Spinal cord (tissue), 10 donors: ENCODE measurements at places on chromosomes 7 and 10. TPM values are rescaled to one million over a fixed set of nuclear protein-coding genes. Genes with fewer than 3 reads are reported as not detected.

The UPP1 gene
- 85.6 TPM for polyA plus RNA-seq

The CUEDC2 gene
- polyA plus RNA-seq, result 168 TPM

The SLC35B4 gene
- 23.6 TPM for polyA plus RNA-seq

The RHOBTB1 gene
- 19.8 TPM for polyA plus RNA-seq

The LRRC17 gene
- polyA plus RNA-seq, result 67.6 TPM

The WDR86 gene
- 54.5 TPM for polyA plus RNA-seq

The CPA1 gene
- polyA plus RNA-seq, result 0.49 TPM

The SAMD9L gene
- polyA plus RNA-seq, result 6.6 TPM

The MSS51 gene
- polyA plus RNA-seq, result 2.4 TPM

The FAM241B gene
- 40.1 TPM for polyA plus RNA-seq

The DPP6 gene
- 104 TPM for polyA plus RNA-seq

The PNPLA8 gene
- 41.8 TPM for polyA plus RNA-seq

The FAM20C gene
- polyA plus RNA-seq, result 58.8 TPM

The LAMB4 gene
- 0.19 TPM for polyA plus RNA-seq

The TRIM50 gene
- 0.16 TPM for polyA plus RNA-seq

The MAGI2 gene
- 52.7 TPM for polyA plus RNA-seq

- peak; percentile 87 for DNase-seq
Observed at GRCh38 chr7:130831817-130832481, 97.9 kb upstream of the KLF14 start.

DNA sequence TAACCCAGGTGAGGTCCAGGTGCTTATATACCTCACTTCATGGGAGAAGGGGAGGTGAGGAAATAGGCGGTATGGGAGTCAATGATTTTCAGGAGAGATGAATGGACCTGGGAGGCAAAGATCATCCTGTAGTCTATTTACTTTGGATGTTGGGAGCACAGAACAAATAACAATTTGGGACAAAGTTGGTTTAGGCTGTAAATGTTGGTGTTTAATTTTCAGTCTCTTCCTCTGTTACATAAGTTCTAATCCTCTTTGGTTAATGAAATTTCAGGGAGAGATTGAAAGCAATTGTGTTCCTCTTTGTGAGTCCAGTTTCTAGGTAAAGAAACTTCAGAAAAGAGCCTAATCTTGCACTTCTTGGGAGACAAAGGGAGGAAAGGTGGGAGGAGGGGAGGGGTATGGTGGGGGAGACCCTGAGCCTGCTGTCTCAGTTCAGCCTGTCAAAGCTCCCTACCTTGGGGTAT lies 46.9 kb downstream of the AKR1C4 start:
- no peak for DNase-seq

DNA sequence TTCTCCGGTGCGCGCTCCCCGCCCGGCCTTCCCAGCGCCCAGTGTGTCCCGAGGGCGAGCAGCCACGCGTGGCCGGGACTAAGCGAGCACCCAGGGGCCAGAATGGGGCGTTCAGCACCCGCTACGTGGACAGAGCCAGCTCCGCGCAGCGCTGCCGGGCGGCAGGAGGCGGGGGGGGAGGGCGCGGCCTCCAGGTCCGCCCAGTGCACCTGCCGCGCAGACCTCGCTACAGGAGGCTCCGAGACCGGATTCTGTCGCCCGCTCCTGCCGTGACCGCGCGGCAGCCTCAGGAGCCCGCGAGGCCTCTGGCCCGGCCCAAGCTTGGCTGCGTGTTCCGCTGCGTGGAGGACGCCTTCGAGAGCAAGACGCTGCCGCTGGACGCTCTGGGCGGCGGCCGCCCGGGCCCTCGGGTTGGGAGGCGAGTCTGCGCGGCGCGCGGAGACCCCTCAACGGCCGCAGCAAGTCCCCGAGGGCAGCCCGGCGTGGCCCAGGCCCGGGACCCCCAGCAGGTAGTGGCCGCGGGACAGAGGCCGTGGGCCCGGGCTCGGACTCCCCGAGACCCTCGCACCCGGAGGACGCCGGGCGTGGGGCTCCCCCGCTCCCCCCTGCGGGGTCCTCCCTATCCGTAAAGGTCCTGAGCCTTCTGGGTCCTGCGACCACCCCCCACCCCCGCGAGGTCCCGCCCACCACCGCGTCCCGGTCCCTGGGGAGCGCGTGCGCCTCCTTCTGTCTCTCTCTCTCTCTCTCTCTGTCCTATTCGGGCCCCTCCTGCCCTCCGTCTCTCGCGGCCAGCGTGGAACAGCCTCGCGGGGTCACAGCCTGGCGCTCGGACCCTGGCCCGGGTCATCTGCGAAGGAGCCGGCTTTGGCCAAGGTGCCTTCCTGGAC lies 904 bp upstream of the DPYSL4 start:
- peak; percentile 37 for DNase-seq

DNA sequence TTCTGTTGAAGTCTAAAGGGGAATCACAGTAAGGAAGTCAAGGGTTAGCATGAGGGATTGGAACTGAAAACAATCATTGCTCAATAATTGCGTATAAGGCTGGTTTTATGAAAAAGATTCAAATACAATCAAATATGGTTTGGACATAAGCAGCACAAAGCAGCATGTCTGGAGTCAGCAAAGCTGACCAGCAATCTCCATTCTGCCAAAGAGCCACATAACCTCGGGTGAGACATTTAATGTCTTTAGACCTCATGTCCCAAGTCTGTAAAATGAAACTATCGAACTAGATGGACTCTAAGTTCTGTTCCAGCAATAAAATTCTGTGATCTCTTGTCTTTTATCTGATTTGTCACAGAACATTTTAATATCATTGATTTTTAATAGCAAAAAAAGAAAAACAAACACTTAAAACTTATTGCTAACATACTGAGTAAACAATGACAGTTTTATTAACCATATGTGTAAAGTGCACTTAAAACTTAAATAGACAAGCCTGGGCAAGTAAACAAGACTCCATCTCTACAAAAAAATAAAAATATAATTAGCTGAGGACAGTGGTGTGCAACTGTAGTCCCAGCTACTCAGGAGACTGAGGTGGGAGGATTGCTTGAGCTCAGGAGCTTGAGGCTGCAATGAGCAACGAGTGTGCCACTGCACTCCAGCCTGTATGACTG lies 217.0 kb downstream of the MAGI2 start:
- DNase-seq, result no peak

GRCh38 chr7:113915956-113916355 lies 2.9 kb downstream of the PPP1R3A start:
- DNase-seq, result no peak

- DNase-seq, result no peak
Observed at GRCh38 chr10:22017283-22018020, 13.9 kb upstream of the DNAJC1 start.

- no peak for DNase-seq
Observed at GRCh38 chr10:6973899-6974298, 393.8 kb upstream of the PRKCQ start.

DNA sequence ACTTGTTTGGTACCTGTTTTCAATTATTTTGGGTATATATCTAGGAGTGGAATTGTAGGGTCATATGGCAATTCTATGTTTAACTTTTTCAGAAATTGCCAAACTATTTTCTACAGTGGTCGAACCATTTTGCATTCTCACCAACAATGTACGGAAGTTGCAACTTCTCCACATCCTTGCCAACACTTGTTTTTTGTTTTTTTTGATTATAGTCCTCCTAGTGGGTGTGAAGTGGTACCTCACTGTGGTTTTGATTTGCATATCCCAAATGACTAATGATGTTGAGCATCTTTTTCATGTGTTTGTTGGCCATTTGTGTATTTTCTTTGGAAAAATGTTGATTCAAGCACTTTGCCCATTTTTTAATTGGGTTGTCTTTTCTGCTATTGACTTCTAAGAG lies 122.1 kb downstream of the RPS24 start:
- DNase-seq, result no peak

DNA sequence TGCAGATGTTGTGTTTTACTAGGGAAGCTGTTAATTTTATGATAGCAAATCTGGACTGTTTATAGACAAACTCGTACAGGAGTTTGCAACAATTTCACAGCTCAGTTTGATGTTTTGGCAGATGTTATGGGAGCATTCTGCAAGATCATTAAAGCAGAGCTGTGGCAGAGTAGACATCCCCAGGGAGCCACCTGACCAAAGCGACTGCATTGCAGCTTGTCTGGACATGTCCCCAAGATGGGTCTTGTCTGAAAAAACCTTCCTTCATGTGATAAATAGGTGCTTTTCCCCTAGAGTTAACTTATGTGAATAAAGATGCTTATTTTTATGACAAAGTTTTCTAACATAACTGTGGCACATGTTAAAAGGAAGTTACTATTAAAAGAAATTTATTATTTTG lies 91.2 kb upstream of the GPR141 start:
- no peak for DNase-seq

GRCh38 chr7:127973832-127974231 lies 57.4 kb downstream of the LRRC4 start:
- DNase-seq, result peak; percentile 61

GRCh38 chr7:116510795-116511194 lies 11.3 kb downstream of the CAV2 start:
- no peak for DNase-seq

- no peak for DNase-seq
Observed at GRCh38 chr10:58574058-58574457, 61.4 kb downstream of the BICC1 start.

DNA sequence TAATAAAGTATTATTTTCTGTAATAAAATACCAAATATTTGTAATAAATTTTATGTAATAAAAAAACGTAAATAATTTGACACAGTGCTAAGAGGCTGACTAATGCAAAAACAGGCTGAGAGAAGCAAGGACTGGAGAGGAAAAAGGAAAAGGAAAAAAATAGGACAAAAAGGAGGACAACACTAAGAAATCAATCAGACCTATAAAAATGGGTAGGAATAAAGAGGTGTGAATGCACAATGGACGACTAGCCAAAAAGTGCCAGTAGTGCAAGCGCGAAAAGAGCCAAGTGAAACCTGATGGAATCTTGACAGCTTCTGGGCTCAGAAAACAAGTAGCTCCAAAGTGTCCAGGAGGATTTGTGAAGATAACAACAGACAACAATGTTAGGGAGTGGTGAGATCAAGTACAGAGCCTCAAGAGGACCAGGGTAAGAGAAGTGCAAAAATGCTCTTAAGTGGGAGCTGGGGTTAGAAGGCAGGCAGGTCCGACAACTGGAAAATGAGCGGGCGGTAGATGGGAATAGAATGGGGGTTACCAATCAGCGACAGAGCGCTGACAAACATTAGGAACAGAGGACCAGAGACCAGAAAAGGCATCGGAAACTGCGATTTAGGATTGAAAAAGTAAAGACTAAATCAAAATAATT lies 1.2 kb downstream of the BRAF start:
- peak; percentile 66 for DNase-seq

DNA sequence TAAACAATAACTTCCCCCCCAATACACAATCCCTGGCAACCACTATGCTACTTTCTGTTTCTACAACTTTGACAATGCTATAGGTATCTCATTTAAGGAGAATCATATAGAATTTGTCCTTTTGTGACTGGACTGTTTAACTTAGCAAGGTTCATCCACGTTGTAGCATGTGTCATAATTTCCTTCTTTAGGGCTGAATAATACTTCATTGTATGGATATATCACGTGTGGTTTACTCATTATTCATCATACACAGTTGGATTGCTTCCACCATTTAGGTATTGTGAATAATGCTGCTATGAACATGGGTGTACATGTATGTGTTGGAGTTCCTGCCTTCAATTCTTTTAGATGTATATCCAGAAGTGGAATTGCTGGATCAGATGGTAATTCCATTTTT lies 111.0 kb downstream of the LMBR1 start:
- no peak for DNase-seq

DNA sequence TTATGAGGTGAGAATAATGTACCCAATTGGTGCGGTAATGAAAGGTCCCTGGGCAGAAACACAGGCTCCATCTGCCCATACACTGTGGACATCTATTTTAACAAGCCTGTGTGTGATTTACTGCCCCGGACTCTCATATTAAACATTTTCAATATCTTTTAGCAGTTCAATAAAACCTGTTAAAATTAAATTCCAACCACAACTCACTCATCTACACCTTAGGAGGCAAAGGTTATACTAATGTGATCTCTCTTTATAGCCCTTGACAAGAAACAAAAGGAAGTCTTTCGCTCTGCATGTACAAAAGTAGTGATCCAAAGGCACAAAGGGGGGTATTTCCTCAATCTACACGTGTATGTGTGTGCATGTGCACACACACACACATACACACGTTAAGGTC lies 186.0 kb downstream of the PARD3 start:
- no peak for DNase-seq

GRCh38 chr10:72503241-72503640 lies 122.6 kb downstream of the MICU1 start:
- no peak for DNase-seq

DNA sequence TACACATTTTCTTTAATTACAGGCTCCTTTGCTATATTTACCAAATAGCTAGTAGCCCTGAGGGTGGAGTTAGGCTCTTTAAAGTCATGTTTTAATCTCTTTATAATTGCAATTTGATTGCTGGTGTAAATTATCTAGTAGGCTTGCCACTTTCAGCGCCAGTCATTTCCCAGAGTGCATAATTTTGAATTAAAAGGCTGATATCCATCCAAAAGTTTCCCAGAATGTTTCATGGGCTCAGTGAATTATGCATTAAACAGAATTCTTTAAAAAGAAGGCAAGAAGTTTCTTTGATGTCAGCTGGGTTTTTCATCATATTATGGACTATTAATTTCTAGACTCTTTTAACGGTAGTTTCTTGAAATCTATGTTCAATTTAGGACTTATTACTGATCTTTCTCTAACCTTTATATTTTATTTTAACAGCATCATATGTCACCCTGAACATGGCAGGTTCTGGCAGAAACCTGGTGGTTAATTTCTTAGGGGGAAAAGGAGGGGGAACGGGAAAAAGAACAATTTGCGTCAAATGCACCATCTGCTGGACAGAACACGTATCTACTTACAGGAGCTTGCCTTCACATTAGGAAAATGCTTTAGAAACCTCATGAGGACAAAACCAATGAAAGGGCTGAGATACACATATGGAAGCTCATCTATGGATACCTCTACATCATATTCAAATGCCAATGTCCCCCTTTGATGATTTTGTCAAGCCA lies 171.1 kb downstream of the GRM3 start:
- DNase-seq, result peak; percentile 87

DNA sequence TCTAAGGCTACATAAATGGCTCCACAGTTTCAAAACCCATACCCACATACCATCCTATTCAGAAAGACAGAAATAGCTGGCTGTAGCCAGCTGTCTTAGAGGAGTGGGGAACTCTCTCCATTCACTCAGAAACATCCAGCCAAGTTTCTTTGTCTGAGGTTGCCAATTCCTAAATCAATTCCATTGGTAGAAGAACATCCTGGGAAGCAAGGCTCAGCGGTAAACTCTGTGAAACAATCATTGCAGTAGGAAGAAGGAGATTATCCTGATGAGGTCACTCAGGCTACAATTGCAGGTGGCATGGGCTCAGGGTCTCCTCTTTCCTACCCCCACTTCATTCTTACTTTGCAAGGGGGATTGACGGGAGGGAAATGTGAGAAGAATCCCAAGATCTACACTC lies 154.0 kb downstream of the ETV1 start:
- DNase-seq, result no peak
